ENCODE measurements at places on chromosomes 7 and 10.

GRCh38 chr10:52768001-52768532 lies 4.5 kb downstream of the MBL2 start:
- DNase-seq: no peak

DNA sequence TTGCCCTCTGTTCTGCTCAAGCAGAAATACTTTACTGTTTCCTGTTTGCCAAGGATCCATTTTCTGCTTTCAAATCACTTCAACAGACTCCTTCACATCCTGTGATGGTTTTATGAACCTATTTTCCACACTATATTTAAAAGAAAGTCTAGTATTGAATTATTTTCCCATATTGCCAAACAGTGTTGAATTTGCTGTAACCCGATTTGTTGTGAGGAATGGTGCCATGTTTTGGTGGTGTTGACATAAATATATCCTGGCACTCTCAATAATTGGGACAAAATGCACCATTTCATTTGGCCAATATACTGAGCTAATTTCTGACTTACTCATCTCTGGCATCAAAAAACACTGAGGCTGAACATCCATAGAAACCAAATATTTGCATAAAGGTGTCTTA lies 615.4 kb upstream of the SEMA3D start:
- no peak for DNase-seq

DNA sequence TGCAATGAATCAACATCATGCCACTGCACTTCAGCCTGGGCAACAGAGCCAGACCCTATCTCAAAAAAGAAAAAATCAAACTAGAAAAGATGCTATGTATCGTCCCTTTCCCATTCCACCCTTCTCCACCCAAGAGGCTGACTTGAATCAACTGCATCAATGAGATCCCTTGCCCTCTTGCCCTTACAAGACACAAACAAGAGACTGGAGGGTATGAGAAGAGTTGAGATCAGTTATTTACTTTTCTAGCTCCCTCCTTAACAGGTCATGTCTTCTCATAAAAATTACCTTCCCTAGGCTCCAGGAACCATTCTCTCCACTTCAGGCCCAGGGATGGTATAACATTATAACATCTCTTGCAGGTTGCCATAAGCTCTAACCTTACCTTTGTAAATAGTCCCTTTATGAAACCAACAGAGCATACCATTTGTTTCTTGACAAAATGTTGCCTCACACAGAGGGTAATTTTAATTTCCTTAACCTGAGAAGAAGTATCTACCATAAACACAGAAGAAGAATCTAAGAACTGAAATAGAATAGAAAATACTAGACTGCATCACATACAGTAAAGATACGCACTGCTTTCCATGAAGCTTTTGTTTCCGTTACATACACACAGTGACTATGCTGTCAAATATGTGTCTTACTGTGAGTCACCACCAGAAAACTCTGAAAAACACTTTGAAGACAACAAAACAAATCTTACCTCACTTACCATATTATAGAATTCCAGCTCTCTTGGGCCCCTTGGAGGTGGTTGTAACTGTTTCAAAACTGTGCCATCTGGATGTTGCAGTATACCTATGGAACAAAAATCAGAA lies 30.5 kb downstream of the IPMK start:
- DNase-seq: no peak

DNA sequence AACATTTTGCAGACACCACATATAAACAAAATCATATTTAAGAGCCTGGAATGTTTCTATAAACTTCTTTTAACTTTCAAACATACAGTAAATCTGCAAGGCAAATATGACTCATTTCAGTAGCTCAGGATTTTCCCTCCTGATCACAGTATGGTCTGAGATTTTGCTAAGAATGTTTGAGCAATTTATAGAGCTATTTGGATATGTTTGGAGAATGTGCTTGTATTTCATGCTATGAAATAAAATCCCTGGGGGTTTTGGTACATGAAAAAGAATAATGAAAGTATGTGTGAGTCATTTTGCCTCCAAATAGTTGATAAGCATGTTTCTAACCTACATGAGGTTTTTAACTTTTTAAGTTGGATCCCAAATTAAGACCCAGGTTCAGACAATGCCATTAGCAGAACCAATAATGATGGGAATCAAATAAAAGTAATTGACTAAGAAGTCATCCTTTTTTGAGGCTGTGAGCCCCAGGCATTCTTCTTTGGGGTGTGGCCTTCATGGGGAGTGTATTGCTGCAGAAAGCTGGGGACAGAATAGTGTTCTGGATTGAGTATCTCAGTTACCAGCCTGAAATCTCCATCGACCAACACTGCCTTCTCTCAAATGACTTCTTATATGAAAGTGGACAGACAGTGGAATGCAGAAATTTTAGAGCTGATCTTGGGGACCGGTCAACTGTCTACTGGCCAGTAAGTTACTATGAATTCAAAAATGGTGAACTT lies 66.1 kb upstream of the AGBL3 start:
- no peak for DNase-seq

DNA sequence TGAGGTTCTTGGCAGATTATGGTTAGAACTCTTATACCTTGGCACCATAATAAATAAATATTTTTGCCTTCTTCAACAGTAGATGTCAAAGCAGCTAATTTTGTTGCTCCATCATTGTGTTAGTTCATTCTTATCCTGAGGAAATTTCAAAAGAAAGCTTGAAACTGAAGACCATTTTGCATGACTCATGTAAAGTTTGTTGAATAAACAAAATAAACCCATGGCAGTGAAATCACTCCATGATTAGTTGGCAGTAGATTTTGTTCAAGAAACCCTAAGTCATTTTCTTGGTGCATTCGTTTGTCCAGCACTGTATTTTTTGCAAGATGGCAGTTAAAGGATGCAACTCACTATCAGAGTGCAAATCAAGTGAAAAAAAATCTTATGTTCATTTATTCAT lies 91.6 kb downstream of the HECW1 start:
- DNase-seq: no peak

DNA sequence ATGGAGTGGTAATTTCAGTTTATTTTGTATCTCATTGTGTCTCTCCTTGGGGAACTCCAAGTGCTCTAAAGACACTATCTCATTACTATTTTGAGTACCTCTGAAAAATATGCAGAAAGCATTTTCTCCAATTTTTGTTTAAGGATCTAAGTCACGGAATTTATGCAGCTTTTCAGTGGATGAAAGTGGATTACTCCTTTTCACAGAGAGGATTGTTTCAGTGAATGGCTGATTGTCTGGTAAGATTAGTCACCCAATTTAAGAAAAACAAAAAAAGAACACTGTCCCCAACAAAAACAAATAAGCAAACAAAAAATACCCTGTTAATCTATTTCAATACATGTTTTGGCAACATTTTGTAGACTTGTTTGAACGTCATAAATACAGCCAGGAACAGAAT lies 338.3 kb upstream of the TEX47 start:
- DNase-seq: no peak

- DNase-seq: no peak
These were observed 18.6 kb downstream of the MICALL2 start for GRCh38 chr7:1440620-1441019.

DNA sequence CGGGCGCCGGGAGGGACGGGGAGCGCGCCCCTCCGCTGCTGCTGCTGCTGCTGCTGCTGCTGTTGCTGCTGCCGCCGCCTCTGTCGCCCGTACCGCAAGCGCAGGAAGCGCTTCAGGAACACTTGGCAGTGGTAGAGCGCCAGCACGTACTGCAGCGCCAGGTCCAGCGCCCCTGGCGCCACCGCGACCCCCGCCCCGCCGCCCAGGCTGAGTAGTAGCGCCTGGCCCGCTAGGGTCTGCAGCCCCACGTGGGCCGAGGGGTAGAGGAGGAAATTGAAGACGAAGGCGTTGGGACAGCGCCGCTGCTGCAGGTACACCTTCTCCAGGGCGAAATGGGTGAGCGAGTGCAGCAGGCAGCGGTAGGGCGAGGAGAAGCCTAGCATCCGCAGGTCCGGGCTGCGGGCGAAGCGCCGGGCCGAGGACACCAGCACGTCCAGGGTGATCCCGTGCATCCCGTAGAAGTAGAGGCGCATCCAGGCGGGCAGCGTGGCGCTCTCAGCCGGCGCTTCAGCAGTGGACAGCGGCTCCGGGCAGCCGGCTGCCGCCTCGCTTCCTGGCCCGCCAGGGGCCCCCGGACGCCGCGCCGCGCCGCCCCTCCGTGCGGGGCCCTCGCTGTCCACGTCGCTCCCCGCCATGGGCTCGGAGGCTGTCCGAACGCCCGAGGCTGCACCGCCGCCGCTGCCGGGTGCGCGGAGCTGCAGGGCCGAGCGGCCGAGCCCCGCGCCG lies at the start of gene TMEM229A:
TMEM229A (minus strand) TSS at position 699 of the 726 bp plus-strand sequence; CDS start at position 635, 64 bp downstream.
- no peak for DNase-seq

- no peak for DNase-seq
These were observed 99.6 kb upstream of the BMPER start for GRCh38 chr7:33805630-33806233.

DNA sequence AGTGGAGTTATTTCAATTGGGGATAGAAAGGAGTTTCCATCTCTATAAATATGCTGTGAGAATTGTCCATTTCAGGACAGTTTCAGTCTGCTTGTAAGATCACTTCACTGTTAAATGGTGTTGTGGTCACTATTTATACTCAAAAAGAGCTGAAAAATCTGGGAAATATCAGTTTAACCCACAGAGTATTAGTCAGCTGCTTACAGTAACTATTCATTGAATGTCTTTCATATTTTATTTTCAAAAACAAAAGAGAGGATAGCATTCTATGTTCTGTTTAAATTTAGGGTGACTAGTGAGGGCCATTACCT lies 85.4 kb upstream of the PLXDC2 start:
- no peak for DNase-seq

GRCh38 chr7:135205850-135206249 lies 5.5 kb downstream of the WDR91 start:
- DNase-seq: no peak

DNA sequence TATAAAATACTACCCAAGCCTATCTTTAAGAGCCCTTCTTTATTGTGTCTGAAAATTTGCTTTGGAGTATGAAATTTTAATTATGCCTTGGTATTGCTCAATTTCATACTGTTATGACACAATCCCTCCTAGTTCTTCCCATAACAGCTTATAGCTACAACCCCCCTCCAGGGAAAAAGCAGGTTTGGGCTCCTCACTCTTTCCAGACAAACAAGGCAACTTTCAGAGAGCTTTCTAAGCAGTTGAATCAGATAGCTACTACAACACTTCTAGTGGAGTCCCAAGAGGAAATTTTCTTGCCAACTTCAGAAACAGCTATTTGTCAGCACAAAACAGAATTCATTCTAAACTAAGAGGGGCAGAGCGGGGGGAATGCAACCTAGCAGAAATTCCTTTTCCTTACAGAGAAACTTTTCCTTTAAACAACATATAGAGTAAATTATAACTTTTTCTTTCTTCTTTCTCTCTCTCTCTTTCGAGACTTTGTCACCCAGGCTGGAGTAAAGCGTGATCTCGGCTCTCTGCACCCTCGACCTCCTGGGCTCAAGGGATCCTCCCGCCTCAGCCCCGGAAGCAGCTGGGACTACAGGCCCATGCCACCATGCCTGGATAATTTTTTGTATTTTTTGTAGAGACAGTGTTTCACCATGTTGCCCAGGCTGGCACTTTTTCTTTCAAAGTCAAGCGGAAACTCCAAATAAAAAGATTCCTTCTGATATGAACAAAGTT lies 26.0 kb upstream of the JMJD1C start:
- DNase-seq: no peak

DNA sequence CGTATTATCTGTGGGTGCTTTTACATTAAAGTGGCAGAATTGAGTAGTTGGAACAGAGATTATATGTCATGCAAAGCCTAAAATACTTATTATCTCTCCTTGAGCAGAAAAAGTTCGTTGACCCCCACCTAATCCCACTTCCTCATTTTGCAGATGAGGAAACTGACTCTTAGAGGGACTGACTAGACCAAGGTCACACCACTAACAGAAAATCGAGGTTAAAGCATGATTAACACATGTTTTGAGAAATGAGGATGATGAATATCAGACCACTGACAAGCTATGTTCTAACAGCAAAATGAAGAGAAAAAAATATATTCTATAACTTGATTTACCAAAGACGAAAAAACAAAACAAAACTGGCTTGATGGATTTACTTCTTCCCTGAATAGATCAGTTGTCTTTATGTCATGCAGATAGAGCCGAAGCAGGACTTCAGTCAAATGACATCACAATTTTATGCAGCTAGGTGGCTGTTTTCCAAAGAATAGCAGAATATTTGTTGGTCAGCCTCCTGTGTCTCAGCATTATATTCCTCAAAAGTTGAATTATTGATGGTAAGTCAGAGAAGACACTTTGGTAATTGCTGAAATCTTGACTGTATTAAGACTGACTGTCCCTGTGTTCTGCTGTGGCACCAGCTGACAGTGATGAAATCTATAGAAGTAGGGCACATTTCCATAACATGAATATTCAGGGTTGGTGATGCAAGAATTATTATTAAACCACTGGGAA lies 24.2 kb upstream of the SMIM30 start:
- no peak for DNase-seq

GRCh38 chr7:66452165-66452564 lies 176.5 kb upstream of the KCTD7 start:
- DNase-seq: no peak

DNA sequence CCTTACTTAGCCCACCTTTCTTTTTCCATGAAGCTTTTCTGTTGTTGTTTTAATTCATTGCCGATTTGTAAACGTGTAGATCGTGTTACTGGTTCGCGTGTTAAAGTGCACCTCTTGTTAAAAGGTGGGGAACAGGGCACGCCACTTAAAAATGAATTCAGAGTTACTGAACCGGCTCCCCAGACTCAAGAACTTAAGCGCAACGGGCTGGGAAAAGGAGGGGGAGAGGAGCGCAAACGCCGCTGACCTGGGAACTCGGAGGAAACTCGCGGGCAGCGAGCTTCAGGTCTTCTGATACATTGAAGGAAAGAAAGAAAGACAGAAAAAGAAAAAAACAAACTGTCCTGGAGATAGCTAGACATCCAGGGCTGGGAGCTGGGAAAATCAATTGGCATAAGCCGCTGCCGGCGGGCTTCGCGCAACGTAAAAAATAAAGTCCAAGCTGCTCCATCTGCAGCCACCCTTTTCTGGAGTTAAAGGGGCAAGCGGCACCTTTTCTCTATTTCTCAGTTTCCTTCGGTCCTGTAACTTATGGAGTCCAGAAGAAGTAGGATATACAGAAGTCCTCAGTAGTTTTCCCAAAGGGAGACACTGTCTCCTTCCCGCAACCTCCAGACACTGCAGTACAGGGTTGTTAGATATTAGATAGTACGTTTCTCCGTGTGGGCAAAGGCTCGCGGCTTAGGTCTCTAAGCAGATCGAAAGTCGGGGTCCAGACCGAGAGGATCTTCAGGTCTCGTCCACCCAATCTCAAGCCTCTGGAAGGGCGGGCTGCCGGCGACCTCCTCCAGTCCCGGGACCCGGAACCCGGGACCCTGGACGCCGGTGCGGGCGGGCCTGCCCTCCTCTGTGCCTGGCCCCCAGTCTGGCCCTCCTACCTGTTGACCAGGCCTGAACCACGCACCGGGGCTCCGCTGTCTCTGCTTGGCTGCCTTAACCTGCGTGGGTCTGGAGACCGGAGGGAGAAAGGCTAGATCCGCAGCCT lies 1.8 kb upstream of the DLX6 start:
- DNase-seq: no peak

DNA sequence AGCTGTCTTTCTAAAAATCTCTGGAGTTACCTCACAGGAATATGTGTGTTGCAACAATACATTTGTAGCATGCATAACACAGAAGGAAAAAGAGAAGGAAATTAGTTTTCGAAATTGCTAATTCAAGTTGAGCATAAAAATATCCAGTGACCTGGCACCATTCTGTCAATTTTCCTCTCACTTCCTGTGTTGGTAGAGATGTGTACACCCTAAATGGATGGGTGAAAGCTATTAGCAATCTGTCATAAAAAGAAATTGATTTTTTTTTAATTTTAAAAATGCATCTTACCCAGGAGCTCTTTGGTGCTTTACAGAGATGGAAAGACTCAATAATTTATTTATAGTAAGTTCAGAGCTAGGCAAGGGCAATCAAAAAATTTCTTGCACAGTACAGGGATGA lies 333.3 kb upstream of the TMEM229A start:
- DNase-seq: no peak

Data from suprapubic skin (tissue), 4 donors.